Pancreas (tissue), 10 donors: ENCODE measurements at places on chromosomes 11 and 22. TPM values are rescaled to one million over a fixed set of nuclear protein-coding genes. Genes with fewer than 3 reads are reported as not detected.

The OR52A1 gene
- not detected for total RNA-seq

- no peaks in the 10 kb centered on the region for H3K4me1 ChIP-seq
- H3K4me3 ChIP-seq: no peak overlapping the region
- H3K36me3 ChIP-seq: no peaks in the 10 kb centered on the region
- no peak for DNase-seq
- H3K27ac ChIP-seq: no peak overlapping the region
Measured at GRCh38 chr22:49521787-49522224, 305.9 kb downstream of the BRD1 start.

- no peak overlapping the region for H3K4me3 ChIP-seq
- peaks cover 19% of the 10 kb centered on the region for H3K4me1 ChIP-seq
- H3K36me3 ChIP-seq: no peaks in the 10 kb centered on the region
- H3K27me3 ChIP-seq: no peaks in the 10 kb centered on the region
- peak; percentile 82 for DNase-seq
Measured at GRCh38 chr11:116791002-116791812, 472 bp downstream of the APOA5 start.

- H3K27me3 ChIP-seq: no peaks in the 10 kb centered on the region
- no peak overlapping the region for H3K27ac ChIP-seq
- peaks cover 8% of the 10 kb centered on the region for H3K4me1 ChIP-seq
Measured at GRCh38 chr11:61153593-61154095, 7.6 kb downstream of the VPS37C start.

GRCh38 chr11:1077033-1077416 is 2.4 kb downstream of the MUC2 start:
- H3K36me3 ChIP-seq: no peaks in the 10 kb centered on the region
- DNase-seq: no peak
- no peaks in the 10 kb centered on the region for H3K4me1 ChIP-seq

DNA sequence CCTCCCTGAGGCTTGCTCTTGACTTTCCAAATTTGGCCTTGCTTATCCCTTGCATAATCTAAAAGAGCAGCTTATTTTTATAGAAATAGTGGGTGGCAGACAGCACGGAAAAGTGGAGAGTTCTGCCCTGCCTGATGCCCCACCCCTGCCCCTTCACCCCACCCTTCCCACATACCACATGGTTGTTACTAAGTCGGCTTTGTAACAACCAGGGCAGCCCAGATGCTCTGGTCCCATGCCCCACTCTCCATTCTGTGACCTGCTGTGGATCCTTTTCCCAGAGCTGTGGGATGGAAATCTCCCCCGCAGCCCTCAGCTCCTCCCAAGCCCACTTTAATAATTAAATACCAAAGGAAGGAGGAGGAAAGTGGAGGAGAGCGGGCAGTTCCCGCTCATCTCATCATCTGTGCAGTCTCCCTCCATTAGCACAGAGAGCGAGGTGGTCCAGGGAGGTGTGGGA is 10.9 kb downstream of the MRGPRF start:
- no peak for DNase-seq
- H3K4me1 ChIP-seq: no peaks in the 10 kb centered on the region
- H3K27me3 ChIP-seq: no peaks in the 10 kb centered on the region
- H3K27ac ChIP-seq: no peak overlapping the region

The SSH3 gene
- 23.1 TPM for total RNA-seq

DNA sequence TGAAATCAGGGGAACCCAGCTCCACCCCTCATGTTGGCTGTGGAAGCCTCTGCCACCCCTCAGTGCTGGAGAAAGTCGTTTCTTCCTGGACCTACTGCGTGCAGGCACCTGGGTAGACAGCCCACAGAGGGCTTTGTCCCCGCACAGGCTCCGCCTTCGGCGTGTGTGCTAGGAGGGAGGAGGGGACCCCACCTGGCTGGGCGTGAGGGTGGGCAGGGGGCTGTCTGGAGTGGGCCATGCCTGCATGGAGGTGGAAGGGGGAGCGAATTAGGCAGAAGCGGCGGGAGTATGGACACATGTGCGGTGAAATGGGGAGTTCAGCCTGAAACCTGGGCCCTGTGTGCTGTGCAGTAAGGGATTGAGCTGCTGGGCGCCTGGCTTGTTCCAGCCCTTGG is 49.3 kb downstream of the FBLN1 start:
- no peak for DNase-seq
- no peaks in the 10 kb centered on the region for H3K27me3 ChIP-seq
- no peaks in the 10 kb centered on the region for H3K4me1 ChIP-seq
- no peaks in the 10 kb centered on the region for H3K36me3 ChIP-seq
- H3K4me3 ChIP-seq: no peak overlapping the region
- H3K27ac ChIP-seq: no peak overlapping the region

- no peaks in the 10 kb centered on the region for H3K4me1 ChIP-seq
- H3K27ac ChIP-seq: no peak overlapping the region
- H3K36me3 ChIP-seq: no peaks in the 10 kb centered on the region
- DNase-seq: no peak
- H3K4me3 ChIP-seq: no peak overlapping the region
Measured at GRCh38 chr11:114228435-114229411, 67.5 kb upstream of the NNMT start.

GRCh38 chr22:37425800-37426705 is 1.2 kb downstream of the ELFN2 start:
- no peak overlapping the region for H3K27ac ChIP-seq
- no peaks in the 10 kb centered on the region for H3K4me1 ChIP-seq
- H3K36me3 ChIP-seq: no peaks in the 10 kb centered on the region
- no peak for DNase-seq

The PLAAT2 gene
- total RNA-seq: not detected

DNA sequence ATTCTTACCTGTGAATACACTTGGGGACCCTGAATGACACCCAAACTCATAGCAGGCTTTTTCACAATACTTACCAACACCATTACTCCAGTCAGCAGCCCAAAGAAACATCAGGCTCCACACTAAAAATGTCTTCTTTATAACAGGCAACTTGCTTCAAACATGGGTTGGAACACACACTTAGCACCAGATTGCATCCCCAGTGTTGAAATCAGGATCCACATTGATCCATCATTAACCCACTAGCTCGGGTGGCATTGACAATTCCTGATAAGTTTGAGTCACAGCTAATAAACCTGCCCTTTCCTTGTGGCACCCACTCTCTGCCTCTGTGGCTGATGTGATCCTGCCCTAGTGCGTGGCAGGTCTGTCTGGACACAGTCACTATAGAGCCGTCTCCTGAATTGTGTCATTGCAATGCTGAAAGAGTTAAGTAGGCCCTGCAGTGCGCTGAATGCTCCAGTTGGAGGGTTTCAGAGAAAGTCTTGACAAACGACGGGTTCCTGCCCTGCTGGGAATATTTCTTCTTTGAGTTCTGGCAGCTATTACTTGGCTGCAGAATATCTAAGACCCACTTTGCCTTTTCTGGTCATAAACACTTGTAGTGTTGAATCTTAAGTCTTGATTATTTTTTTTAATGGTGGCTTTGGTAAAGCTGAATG is 19.6 kb upstream of the C11orf96 start:
- DNase-seq: no peak
- no peak overlapping the region for H3K27ac ChIP-seq
- peaks cover 7% of the 10 kb centered on the region for H3K4me1 ChIP-seq

The PGM2L1 gene
- total RNA-seq: 4.3 TPM

The ACR gene
- total RNA-seq: 0.40 TPM

GRCh38 chr11:2782769-2783168 is 83.0 kb upstream of the KCNQ1OT1 start:
- H3K4me1 ChIP-seq: peaks cover 35% of the 10 kb centered on the region
- H3K36me3 ChIP-seq: no peaks in the 10 kb centered on the region
- H3K27me3 ChIP-seq: no peaks in the 10 kb centered on the region
- no peak overlapping the region for H3K4me3 ChIP-seq
- H3K27ac ChIP-seq: no peak overlapping the region

GRCh38 chr11:128807909-128808308 is 59.2 kb downstream of the KCNJ1 start:
- H3K36me3 ChIP-seq: no peaks in the 10 kb centered on the region
- no peaks in the 10 kb centered on the region for H3K4me1 ChIP-seq
- peaks cover 4% of the 10 kb centered on the region for H3K27me3 ChIP-seq
- no peak overlapping the region for H3K27ac ChIP-seq
- DNase-seq: no peak
- no peak overlapping the region for H3K4me3 ChIP-seq

GRCh38 chr22:25404556-25404927 is 159.9 kb upstream of the GRK3 start:
- no peaks in the 10 kb centered on the region for H3K27me3 ChIP-seq
- H3K36me3 ChIP-seq: no peaks in the 10 kb centered on the region
- H3K27ac ChIP-seq: peak overlapping the region; percentile 71
- DNase-seq: peak; percentile 37
- H3K4me3 ChIP-seq: peak overlapping the region; percentile 84
- peaks cover 16% of the 10 kb centered on the region for H3K4me1 ChIP-seq

The GGTLC3 gene
- not detected for total RNA-seq

DNA sequence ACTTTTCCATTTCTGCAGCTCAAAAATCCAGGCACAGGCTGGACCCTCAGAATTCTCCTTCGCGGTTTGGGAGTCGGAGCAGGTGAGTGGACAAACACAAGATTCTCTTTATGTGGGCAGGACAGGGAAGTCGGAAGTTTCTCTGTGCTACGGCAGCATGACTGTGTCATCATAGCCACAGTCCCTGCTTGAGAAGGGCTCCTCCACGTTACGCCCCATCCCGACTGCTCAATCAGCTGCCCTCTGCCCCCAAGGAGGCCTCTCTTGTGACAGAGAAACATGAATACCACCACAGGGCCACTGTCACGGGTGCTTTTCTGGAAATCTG is 89.0 kb upstream of the SHISAL1 start:
- DNase-seq: no peak
- no peak overlapping the region for H3K27ac ChIP-seq
- H3K27me3 ChIP-seq: no peaks in the 10 kb centered on the region
- H3K4me1 ChIP-seq: no peaks in the 10 kb centered on the region

GRCh38 chr11:47216121-47216798 is 1.5 kb downstream of the DDB2 start:
- H3K4me3 ChIP-seq: no peak overlapping the region
- no peaks in the 10 kb centered on the region for H3K27me3 ChIP-seq
- H3K36me3 ChIP-seq: no peaks in the 10 kb centered on the region
- peak; percentile 34 for DNase-seq

GRCh38 chr11:48064306-48064705 is 83.9 kb downstream of the PTPRJ start:
- no peaks in the 10 kb centered on the region for H3K36me3 ChIP-seq
- H3K27me3 ChIP-seq: no peaks in the 10 kb centered on the region
- DNase-seq: no peak
- H3K4me3 ChIP-seq: no peak overlapping the region

The CD3E gene
- total RNA-seq: 2.1 TPM

The GLYAT gene
- total RNA-seq: not detected

GRCh38 chr11:66579017-66579606 is 10.7 kb upstream of the CTSF start:
- H3K4me1 ChIP-seq: no peaks in the 10 kb centered on the region
- no peak overlapping the region for H3K27ac ChIP-seq
- no peak overlapping the region for H3K4me3 ChIP-seq
- no peaks in the 10 kb centered on the region for H3K27me3 ChIP-seq
- peak; percentile 63 for DNase-seq

- no peaks in the 10 kb centered on the region for H3K27me3 ChIP-seq
- H3K4me1 ChIP-seq: no peaks in the 10 kb centered on the region
- DNase-seq: no peak
- no peak overlapping the region for H3K27ac ChIP-seq
Measured at GRCh38 chr11:124623861-124624525, 1.3 kb downstream of the TBRG1 start.

The GAL3ST3 gene
- 0.20 TPM for total RNA-seq

The RRAS2 gene
- 18.8 TPM for total RNA-seq

- no peak for DNase-seq
- no peaks in the 10 kb centered on the region for H3K27me3 ChIP-seq
- no peaks in the 10 kb centered on the region for H3K36me3 ChIP-seq
- H3K4me3 ChIP-seq: no peak overlapping the region
Measured at GRCh38 chr11:11020747-11021149, 162.9 kb upstream of the ZBED5 start.

DNA sequence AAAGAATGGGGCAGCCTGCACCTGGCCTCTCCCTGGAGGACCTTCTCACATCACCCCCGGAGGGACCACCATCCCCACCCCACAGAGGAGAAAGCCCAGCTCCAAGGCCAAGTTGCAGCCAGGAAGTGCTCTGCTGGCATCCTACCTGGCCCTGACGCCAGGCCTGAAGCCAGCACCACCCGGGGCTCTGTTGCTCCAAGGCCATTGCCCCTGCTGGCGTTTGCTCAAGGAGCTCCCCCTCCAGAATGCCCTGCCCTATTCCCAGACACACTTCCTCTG is 10.2 kb downstream of the RTN4R start:
- no peak overlapping the region for H3K4me3 ChIP-seq
- H3K27me3 ChIP-seq: no peaks in the 10 kb centered on the region
- no peaks in the 10 kb centered on the region for H3K4me1 ChIP-seq
- no peak overlapping the region for H3K27ac ChIP-seq
- H3K36me3 ChIP-seq: no peaks in the 10 kb centered on the region

The SLC22A9 gene
- not detected for total RNA-seq

GRCh38 chr11:132035766-132036165 is 665.4 kb downstream of the NTM start:
- no peak overlapping the region for H3K4me3 ChIP-seq
- no peak for DNase-seq
- H3K27ac ChIP-seq: no peak overlapping the region

The MYOD1 gene
- total RNA-seq: not detected

The ALG8 gene
- 10.8 TPM for total RNA-seq

The CDCA5 gene
- total RNA-seq: 0.92 TPM

DNA sequence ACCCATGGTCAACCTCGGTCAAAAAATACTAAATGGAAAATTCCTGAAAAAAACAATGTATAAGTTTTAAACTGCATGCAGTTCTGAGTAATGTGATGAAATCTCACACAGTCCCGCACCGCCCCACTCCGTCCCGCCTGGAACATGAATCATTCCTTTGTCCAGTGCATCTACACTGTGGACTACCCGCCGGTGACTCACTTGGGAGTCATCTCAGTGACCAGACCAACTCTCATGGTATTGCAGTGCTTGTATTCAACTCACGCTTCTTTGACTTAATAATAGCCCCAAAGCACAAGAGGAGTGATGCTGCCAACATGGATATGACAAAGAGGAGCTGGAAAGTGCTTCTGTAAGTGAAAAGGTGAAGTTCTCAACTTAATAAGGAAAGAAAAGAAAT is 48.8 kb downstream of the ARHGAP32 start:
- peaks cover 12% of the 10 kb centered on the region for H3K4me1 ChIP-seq
- DNase-seq: peak; percentile 52
- no peaks in the 10 kb centered on the region for H3K27me3 ChIP-seq
- H3K4me3 ChIP-seq: no peak overlapping the region

GRCh38 chr11:1460986-1461825 is 25.4 kb downstream of the MOB2 start:
- H3K27ac ChIP-seq: no peak overlapping the region
- H3K27me3 ChIP-seq: no peaks in the 10 kb centered on the region
- H3K4me1 ChIP-seq: no peaks in the 10 kb centered on the region
- H3K36me3 ChIP-seq: no peaks in the 10 kb centered on the region

GRCh38 chr11:69342588-69343330 is 48.8 kb downstream of the MYEOV start:
- no peaks in the 10 kb centered on the region for H3K27me3 ChIP-seq
- DNase-seq: no peak
- H3K36me3 ChIP-seq: no peaks in the 10 kb centered on the region

- H3K4me3 ChIP-seq: no peak overlapping the region
- peaks cover 4% of the 10 kb centered on the region for H3K36me3 ChIP-seq
- no peaks in the 10 kb centered on the region for H3K27me3 ChIP-seq
Measured at GRCh38 chr22:20039683-20040325, 18.9 kb downstream of the TANGO2 start.

The MUC6 gene
- 90.2 TPM for total RNA-seq

- H3K4me3 ChIP-seq: no peak overlapping the region
- H3K36me3 ChIP-seq: no peaks in the 10 kb centered on the region
- no peaks in the 10 kb centered on the region for H3K4me1 ChIP-seq
- no peak for DNase-seq
Measured at GRCh38 chr22:36934418-36935312, 21.2 kb downstream of the CSF2RB start.
